ENCODE measurements at places on chromosomes 1 and 21. TPM values are rescaled to one million over a fixed set of nuclear protein-coding genes. Genes with fewer than 3 reads are reported as not detected.

- no peak for DNase-seq
Observed at GRCh38 chr1:27427816-27428315, 35.4 kb downstream of the GPR3 start.

GRCh38 chr1:182147136-182147820 lies 85.8 kb upstream of the ZNF648 start:
- no peak for DNase-seq

- no peak for DNase-seq
Observed at GRCh38 chr1:169696273-169697100, 14.9 kb downstream of the SELL start.

DNA sequence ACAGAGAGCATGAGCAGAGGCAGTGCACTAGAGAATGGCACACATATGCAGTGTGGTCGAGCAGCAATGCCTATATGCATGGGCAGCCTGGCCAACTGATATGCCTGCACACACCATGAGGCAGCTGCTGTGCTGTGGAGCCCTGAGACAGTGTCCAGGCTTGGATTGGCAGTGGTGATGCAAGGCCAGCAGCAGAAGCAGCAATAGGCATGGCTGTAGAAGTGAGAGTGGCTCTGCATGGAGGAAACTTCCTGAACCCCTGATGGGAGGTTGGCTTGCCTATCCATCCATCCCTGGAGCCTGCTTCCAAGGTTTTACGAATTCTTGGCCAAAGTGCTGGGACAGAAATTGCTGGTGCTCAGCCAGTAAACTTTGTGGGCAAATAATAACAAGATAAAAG lies 89.7 kb downstream of the DIRAS3 start:
- DNase-seq = no peak

DNA sequence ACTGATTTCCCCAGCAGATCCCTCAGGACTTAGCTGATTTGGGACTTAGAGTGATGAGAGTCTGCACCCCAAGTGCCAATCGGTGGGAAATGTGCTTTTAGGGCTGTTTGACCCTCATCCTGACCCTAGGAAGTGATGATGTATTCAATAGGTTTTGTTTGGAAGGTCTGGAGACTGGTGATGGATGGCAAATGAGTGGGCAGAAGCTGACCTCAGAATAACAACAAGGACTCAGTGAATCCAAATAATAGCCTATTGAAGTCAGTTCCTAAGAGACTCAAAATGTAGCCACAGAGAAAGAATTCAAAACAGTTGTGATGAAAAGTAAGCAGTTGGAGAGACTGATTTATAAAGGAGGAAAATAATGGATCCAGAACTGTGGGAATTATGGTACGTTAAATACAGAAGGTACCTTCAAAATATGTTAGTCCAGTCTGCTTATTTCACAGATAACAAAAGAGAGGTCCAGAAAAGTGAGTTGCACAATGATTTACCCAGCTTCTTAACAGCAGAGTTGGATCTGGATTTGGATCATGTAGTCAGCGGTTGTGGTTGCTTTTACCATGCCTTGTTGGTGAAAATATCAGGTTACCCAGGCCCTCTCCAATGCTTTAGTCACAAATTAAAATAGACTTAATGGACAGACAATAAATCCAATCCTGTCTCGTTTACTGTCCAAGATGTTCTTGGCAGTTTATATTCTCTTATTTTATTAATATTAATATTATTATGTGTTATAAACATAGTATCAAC lies 123.0 kb upstream of the PTBP2 start:
- no peak for DNase-seq

DNA sequence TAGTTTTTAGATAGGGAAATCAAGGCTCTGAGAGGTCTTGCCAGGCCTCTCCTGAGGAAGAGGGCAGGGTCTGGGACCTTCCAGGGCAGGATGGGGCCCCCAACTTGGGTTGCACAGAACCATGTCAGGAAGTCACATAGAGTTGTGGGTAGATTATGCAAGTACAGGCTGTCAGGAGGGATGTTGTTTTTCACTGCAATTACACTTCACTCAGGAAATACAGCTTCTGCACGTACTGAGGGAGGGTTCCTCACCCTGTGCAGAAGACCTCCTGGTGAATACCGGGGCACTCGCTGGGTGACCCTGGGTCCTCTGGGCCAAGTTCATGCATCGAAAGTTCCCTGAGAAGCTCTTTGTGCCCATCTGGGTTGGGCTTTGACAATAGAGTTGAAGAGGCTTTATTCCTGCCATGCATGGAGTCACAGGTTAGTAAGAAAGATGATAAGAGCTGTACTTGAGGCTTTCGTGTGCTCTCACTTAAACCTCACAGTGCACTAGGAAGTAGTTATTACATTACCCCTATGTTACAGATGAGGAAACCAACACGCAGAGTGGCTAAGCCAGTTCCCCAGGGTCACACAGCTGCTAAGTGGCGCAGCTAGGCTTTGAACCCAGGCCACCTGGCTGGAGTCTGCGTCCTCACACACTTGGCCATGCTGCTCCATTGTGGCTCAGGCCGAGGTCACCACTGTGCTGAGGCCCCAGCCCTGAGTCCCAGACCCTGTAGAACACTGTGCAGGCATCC lies 16.2 kb upstream of the TNFRSF1B start:
- DNase-seq = no peak

DNA sequence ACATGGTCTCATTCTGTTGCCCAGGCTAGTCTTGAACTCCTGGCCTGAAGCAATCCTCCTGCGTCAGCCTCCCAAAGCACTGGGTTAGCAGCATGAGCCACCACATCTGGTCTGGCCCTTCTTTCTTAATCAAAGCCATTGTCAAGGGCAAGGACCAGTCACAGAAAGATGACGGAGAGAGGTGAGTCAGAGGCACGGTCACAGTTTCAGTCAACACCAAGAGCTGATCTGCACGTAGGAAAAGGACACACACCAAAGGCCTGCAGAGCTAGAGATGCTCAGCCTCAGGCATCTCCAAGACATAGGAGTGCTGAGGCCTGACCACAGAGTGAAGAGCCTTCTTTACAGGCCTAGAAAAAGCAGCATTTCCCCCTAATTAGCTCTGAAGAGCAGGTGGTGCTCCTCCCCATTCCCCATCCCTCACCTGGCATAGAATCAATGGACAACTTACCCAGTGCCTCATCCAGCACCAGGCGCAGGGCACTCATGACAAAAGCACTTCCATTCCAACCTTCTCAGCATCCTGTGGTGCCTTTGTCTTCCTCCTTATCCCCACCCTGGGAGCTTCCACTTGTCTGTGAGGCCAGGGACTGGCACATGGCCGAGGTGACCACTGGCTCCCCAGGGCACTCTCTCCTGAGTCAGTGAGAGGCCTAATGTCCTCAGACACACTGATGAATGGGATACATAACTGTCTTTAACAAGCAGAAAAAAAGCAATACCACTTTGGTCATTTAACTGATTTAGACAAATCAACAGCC lies 139.8 kb downstream of the AJAP1 start:
- DNase-seq = no peak

- DNase-seq = no peak
Observed at GRCh38 chr1:186183970-186184628, 191.0 kb downstream of the TPR start.

DNA sequence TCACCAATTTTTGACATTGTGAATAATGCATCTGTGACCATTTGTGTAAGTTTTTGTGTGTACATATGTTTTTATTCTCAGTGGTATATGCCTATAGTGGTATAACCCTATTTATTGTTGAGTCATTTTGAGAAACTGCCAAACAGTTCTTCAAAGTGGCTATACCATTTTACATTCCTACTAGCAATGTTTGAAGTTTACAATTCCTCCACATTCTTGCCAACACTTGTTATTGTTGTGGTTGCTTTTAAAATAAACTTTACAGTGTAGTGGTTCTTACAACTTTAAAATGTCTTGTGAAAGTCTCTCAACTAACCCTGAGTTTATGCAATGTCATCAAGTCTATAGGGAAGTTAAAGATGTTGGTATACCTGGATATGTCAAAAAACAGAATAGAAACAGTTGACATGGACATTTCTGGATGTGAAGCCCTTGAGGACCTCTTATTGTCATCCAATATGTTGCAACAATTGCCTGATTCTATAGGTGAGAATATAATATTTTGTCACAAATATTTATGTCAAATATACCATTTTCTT lies 219.4 kb downstream of the LRRC40 start:
- no peak for DNase-seq

DNA sequence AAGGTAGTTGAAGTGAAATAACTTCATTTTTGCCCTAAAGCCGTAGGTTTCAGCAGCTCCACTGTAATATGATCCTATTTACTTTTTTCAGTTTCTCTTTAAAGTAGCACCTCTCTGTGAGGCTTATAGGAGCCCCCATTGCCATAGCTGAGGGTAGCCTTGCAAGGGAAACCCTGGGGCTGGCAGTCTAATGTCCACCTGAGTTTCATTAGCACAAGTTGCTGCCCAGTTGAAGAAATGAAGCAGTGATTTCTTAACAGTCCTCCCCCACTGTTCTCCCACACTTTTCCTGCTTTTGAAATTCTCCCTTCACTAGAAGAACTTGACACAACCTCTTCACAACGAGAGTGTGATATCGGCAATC lies 1.5 kb downstream of the HMCN1 start:
- no peak for DNase-seq

- DNase-seq = no peak
Observed at GRCh38 chr21:34313116-34313515, 50.7 kb upstream of the KCNE2 start.

DNA sequence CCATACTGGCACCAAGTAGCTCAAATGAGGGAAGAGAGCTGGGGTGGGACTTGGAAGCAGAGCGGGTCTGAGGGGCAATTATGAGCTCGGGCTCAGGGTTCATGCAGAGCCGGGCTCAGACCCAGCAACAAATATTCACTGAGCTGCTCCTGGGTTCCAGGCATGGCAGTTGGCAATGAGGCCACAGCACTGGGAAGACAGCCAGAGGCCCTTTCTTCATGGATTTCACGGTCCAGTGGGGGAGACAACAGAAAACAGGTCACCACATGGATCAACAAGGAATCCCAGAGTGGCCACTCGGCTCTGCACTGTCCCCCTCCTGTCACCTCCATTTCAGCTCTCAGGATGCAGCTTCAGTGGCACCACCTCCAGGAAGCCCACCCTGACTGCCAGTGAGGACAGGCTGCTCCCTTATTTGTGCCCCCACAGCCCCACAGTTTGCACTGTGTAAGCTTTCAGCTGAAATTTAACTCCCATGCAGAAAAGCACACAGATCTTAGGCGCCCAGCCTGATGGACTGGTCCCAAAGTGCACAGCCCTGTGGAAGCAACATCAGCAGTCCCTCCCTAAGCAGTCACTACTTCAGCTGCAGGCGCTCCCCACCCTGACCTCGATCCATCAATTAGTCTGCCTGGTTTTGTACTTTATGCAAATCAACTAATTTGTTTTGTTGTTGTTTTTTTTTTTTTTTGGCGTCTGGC lies 22.4 kb downstream of the ARHGEF19 start:
- DNase-seq = no peak

DNA sequence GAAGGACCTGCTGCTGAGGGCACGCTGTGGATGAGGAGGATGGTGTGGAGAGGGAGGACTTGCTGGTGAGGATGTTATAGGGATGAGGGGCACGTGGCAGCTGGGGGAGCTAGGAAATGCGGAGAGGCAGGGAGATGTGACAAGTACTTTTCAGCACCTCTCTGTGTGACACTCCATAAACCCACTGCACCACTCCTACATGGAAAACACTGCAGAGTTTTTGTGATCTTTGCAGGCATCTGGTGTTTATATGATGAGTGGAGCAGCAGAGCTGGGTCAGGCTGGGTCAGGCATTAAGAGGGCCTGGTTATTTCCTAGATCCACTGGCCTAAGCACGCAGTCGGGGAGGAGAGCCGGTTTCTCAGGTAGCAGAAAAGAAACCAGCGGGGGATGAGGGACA lies 167.3 kb upstream of the COA6 start:
- DNase-seq = no peak

GRCh38 chr1:175873290-175873935 lies 130.0 kb upstream of the TNR start:
- no peak for DNase-seq

GRCh38 chr1:154497026-154497806 lies 4.8 kb upstream of the TDRD10 start:
- DNase-seq = no peak

DNA sequence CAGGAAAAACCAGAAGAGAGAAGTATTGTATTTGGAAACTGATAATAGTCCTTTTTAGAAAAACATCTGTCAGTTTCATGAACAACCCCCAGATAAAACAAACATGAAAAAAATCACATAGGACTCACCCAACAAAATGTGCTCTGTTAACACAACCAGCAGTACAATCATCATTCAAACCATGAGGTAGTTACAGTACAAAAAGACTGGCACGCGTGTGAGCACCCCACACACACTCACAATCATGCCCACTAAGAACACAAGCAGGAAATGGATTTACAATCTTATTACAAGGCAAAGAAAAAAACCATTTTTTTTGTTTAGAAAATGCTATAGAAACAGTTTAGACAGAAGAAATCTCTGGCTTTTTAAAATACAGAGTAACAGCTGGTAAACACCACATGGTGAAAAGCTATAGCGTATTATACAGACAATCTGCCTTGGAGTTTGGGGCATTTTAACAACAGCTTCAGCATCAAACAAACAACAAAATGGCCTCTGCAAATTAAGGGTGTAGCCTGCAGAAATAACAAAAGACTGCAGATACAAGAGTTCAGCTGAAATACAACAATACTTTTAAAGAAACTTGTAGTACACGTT lies 180.0 kb downstream of the CDC7 start:
- no peak for DNase-seq

- DNase-seq = no peak
Observed at GRCh38 chr21:42039470-42039901, 29.3 kb upstream of the ZBTB21 start.

DNA sequence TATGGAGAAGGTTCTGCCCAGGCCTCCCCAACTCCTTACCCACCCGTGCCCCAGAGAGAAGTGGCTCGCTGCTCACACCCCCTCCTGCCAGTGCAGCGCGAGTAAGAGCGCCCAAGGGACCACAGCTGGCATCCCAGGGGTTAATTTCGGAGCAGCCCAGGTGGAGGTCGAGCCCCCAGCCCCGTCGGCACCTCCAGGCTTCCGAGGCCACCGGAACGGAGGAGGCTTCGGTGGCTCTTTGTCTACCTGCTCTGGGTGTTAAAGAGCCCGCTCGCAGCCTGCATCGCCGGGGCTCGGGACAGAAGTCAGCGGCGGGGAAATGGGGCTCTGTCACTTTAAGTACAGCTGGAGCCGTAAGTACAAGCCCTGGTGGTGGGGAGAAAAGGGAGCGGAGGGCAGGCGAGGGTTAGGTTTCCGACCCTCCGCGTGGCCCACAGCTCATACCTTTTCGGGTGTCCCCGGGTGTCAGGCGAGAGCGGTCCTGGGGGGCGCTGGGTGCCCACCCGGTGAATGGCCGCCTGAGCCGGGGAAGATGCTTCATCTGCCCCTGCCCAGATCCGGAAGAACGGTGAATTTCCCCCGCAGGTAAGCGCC lies 89.4 kb upstream of the IPO9 start:
- peak; percentile 61 for DNase-seq

- no peak for DNase-seq
Observed at GRCh38 chr1:15453734-15454133, 2.8 kb upstream of the CELA2A start.

- DNase-seq = no peak
Observed at GRCh38 chr1:58769809-58770320, 14.0 kb downstream of the JUN start.

RER1 gene
- total RNA-seq = 161 TPM

PADI4 gene
- total RNA-seq = 3.7 TPM

KRTAP13-2 gene
- total RNA-seq = not detected
